ENCODE measurements at places on chromosomes 3 and 15.

GRCh38 chr3:72316501-72317279, 531.6 kb downstream of the SHQ1 start:
- H3K4me1 ChIP-seq = no peaks in the 10 kb centered on the region
- no peak overlapping the region for H3K27ac ChIP-seq
- no peak overlapping the region for H3K4me3 ChIP-seq
- H3K27me3 ChIP-seq = no peaks in the 10 kb centered on the region
- H3K36me3 ChIP-seq = no peaks in the 10 kb centered on the region

DNA sequence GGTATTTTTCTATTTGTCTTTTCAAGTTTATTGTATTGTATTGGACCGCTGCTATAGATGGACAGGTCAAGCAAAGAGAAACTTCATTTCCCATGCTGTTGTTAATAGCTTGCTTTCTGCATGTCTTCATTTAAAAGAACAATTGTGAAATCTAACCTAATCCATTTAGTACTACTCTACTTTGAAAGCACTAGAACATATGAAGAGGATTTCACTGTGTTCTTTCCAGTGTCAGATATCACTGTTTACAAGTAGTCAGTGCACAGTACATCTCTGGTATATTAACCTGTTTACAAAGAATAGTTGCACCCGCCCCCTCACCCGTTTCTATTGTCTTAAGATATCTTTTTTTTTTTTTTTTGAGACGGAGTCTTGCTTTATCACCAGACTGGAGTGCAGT, 21.8 kb upstream of the EDEM1 start:
- H3K36me3 ChIP-seq = no peaks in the 10 kb centered on the region
- H3K27ac ChIP-seq = no peak overlapping the region
- H3K4me1 ChIP-seq = peaks cover 6% of the 10 kb centered on the region
- no peak for DNase-seq
- no peaks in the 10 kb centered on the region for H3K27me3 ChIP-seq

DNA sequence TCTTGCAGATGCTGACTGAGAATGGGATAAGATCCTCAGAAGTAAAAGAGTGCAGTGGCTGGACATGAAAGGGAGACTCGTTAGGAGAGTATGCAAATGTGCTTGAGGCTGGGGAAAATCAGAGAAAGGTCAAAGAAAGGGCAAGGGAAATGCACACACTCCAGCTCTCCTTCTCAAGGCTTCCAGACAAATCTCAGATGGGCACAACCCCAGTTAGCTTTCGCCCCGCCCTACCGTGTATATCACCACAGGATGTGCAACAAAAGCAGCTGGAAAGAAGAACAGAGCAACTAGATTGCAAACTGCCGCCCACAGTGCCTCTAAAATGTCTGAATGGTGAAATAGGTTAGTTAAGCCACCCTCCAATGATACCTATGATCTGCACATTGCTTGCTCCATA, 63.9 kb downstream of the CERS3 start:
- H3K27me3 ChIP-seq = no peaks in the 10 kb centered on the region
- no peak overlapping the region for H3K27ac ChIP-seq
- H3K4me1 ChIP-seq = no peaks in the 10 kb centered on the region

DNA sequence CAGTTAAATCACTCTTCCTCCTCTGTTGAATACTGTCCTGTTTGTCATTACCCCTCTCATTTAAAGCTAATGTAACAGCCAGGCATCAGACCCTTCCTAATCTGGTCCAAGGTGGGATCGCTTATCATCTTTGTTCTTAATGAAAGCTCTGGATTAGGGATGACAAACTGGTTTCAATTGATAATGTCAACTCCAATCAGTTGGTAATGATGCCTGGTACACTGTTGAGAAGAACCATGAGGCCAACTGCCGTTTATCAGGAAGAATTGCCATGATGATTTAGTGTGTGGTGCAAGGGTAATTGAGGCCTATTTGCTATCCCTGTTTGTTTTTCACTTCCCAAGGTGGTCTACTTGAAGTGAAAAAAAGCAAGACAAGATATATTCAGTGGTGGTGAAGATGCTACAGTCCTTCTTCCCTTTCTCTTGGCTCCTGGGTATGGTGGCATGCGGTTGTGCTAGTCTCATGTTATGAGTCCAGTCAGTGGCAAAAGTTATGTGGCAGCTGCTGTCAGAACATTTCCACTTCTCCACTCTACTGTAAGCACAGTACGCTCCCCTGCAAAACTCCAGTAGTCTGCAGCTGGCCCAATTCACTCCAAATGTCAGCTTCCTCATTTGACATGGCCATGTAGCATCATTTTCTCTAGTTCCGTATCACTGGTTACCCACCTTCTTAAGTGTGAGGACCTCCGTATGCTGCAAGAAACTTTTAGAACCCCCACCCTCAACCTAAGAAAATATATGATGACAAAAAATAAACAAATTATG, 72.5 kb downstream of the MORC1 start:
- DNase-seq = no peak
- no peak overlapping the region for H3K4me3 ChIP-seq
- no peaks in the 10 kb centered on the region for H3K36me3 ChIP-seq
- H3K27ac ChIP-seq = no peak overlapping the region

GRCh38 chr15:31367021-31367729, 40.5 kb downstream of the KLF13 start:
- H3K4me3 ChIP-seq = no peak overlapping the region
- H3K27ac ChIP-seq = no peak overlapping the region
- peaks cover 20% of the 10 kb centered on the region for H3K4me1 ChIP-seq
- H3K27me3 ChIP-seq = no peaks in the 10 kb centered on the region

DNA sequence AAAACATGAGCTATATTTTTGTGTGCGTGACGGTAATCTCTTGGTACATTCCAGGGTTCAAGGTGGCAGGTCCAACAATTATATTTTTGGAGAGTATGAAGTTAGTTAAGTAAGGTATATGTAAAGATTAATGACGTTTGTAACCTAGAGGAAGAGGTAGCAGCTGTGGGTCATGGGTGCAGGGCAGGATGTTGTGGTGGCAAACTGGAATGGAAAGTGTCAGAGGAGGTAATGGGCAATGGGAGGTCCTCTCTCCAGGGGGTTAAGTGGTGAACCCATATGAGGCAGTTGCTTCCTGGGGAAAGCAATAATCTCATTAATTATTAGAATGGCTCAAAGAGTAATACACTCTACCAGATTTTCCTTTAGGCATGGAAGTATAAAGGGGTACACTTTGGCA, 1.0 kb upstream of the CD200R1L start:
- no peak overlapping the region for H3K27ac ChIP-seq
- no peak for DNase-seq
- no peaks in the 10 kb centered on the region for H3K36me3 ChIP-seq
- no peaks in the 10 kb centered on the region for H3K27me3 ChIP-seq
- H3K4me3 ChIP-seq = no peak overlapping the region

- no peaks in the 10 kb centered on the region for H3K4me1 ChIP-seq
- H3K27ac ChIP-seq = no peak overlapping the region
- no peak overlapping the region for H3K4me3 ChIP-seq
- DNase-seq = no peak
Measured at GRCh38 chr3:121330118-121330517, 215.7 kb downstream of the POLQ start.

GRCh38 chr3:189808246-189809007, 177.2 kb downstream of the TP63 start:
- H3K27me3 ChIP-seq = no peaks in the 10 kb centered on the region
- no peak overlapping the region for H3K27ac ChIP-seq
- peaks cover 14% of the 10 kb centered on the region for H3K4me1 ChIP-seq
- H3K36me3 ChIP-seq = no peaks in the 10 kb centered on the region
- DNase-seq = no peak

DNA sequence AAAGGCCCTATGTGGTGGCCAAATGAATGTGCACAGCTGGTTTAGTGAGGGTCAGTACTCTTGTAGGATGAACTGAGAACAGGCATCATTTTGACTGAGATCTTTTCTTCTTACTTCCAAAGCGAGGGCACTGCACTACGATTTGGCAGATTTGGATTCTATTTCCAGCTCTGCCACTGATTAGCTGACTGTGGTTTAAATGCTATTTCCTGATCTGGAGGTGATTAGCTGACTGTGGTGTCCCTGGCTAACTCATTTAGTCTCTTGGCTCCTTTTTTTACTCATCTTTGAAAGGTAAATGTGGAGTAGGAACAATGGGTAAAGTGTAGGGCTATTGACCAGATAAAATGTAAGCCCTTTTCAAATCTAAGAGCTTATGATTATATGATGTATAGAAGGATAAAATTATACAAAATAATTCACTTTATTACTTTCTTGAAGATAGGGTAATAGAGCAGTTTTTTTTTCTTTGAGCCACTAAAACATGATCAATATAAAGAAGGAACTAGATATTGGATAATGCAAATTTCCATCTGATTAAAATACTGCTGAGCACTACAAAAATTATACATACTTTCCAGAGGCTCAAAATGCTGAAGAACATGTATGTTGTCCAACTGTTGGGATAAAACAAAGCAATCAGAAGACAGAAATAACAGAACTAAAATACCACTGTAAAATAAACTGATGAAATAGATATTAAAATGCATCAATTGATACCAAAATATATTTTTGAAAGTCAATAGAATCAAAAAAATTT, 39.7 kb upstream of the PLOD2 start:
- H3K4me3 ChIP-seq = no peak overlapping the region
- H3K27ac ChIP-seq = no peak overlapping the region
- no peaks in the 10 kb centered on the region for H3K27me3 ChIP-seq

GRCh38 chr3:115503394-115503793, 119.9 kb upstream of the GAP43 start:
- H3K27me3 ChIP-seq = no peaks in the 10 kb centered on the region
- H3K36me3 ChIP-seq = no peaks in the 10 kb centered on the region
- H3K27ac ChIP-seq = no peak overlapping the region
- no peak for DNase-seq

- DNase-seq = no peak
- H3K4me1 ChIP-seq = 0 out of 2 replicates have a peak, but pooled peaks cover 1% of the 10 kb centered on the region
- no peaks in the 10 kb centered on the region for H3K36me3 ChIP-seq
- no peak overlapping the region for H3K27ac ChIP-seq
Measured at GRCh38 chr3:143239031-143239430, 119.5 kb downstream of the CHST2 start.

- DNase-seq = no peak
- H3K36me3 ChIP-seq = no peaks in the 10 kb centered on the region
- no peaks in the 10 kb centered on the region for H3K27me3 ChIP-seq
- H3K4me3 ChIP-seq = no peak overlapping the region
Measured at GRCh38 chr15:28969511-28970085, 83.8 kb downstream of the APBA2 start.
